ENCODE measurements at places on chromosomes 1 and 21.

DNA sequence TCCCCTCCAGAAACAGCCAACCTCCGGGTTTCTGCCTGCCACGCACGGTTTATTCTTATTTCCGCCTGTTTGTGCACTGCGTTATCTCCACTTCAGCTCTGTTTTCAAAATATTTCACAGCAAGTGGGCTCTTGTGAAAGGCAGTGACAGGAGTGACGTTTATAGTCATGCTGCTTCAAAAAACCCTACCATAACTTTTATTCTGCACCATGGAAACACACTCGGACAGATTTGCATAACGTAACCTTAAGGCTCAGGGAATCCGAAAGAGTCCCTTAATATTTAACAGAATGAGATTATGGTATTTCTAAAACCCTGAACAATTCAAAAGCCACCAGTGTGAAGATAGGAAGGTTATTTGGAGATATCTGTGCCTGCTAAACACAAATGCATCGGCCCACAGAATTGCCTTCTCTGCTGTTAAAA is 782 bp upstream of the SDE2 start:
- peak; percentile 63 for DNase-seq

DNA sequence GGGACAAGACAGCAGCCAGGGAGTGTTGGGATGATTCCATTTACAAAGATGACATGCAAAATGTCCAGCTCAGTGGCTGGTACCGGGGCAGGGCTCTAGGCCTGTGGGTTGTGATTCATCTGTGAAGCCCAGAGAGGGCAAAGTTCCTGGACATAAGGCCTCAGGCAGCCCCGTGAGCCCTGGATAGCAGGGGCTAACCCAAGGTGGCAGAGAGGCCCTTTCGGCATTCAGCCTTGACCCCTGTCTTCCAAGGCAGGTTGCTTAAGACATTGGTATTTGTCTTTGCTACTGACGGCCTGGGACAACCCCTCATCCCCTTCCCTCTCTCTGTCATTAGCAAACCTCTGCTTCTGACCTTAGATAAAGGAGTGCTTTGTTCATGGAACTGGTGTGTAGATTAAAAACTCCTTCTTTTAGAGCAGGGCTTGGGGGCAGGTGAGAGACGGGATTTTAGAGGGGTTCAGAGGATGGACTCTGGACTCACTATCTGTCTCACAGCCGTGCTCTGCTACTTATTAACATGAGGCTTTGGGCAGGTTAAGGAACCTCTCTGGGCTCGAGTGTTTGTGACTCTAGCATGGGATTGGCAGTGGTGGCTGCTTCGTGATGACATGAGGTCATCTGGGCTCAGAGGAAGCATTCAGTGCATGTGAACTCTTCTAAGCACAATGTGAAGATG is 36.3 kb downstream of the TMEM51 start:
- no peak for DNase-seq

DNA sequence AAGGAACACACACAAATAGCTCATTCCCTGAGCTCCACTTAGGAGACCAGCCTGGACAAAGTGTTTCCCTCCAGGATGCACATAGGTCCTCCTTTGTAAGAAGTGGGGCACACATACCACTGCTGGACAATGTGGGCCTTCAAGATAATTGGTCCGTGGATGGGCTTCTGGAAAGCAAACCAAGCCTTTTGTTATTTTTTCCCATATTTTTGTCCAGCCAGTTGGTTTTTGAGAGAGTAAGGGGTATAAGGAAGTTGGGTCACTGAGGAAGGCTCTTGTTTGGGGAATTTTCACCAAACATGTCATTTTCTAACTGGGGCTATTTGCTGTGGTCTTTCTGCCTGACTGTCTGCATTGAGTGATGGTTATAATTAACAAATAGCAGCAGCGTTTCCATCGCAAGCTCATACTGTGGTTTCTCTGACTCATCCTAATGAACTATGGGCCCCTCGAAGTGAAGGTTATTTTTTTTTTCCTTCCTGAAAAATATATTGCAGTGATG is 306.3 kb upstream of the DUSP10 start:
- no peak for DNase-seq

GRCh38 chr1:74964508-74965102 is 169.6 kb upstream of the LHX8 start:
- peak; percentile 4 for DNase-seq

DNA sequence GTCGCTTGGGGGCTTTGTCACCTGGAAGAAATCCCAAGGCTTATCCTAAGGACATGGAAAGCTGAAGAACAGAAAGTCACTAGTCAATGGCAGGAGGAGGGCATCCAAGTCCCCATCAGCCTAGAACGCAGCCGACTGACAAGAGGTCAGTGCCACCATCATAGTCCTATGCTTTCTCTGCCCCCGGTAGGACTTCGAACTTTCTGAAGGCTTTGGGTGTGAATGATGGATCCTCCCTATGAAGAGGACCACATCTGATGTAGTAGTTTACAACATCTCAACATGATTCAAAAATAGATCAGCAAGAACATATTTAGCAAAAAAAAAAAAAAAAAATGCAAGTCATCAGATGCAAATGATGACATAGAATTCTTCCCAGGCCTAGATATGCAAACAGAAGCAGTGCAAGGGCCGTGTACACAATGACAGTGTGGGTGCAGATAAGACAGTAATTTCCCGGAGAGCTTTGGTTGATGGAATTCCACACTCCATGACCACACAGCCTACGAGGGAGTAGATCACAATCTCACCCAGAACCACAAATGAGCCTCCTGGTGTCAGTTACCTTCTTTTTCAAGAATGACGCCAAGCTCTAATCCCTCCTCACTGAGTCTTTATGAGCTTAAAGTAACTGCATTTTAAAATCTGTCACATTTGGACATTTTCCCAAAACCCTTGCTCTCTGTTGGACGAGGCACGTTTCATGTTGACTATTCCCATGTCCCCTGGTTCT is 88.2 kb downstream of the PSMG1 start:
- DNase-seq, result no peak

GRCh38 chr1:246730839-246731238 is 6.6 kb downstream of the SCCPDH start:
- DNase-seq, result no peak

DNA sequence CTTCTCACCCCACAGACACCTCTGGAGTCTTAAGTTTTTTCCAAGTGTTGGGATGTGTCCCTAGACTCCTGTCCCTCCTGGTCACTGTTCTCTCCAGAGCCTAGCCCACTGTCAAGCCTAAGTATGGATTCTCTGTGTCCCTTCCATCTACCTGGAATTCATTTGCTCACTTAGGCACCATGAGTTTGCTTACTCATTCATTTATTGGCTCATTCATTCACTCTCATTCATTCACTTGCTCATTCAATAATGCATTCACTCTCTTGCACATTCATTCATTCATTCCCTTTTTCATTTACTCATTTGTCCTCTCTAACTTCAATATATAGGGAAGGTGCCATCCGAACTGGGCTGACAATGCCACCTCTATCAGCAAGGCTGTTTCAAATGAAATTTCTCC is 1.6 kb downstream of the S100A16 start:
- no peak for DNase-seq

DNA sequence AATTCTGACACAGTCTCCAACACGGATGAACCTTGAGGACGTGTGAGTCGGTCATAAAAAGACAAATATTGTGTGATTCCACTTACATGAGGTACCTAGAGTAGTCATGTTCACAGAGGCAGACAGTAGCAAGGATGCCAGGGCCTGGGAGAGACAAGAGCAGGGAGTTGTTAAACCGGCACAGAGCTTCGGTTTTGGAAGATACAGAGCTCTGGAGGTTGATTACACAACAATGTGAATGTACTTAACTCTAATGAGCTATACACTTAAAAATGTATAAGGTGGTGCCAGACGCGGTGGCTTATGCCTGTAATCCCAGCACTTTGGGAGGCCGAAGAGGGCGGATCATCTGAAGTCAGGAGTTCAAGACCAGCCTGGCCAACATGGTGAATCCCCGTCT is 37.8 kb upstream of the NEK2 start:
- no peak for DNase-seq

DNA sequence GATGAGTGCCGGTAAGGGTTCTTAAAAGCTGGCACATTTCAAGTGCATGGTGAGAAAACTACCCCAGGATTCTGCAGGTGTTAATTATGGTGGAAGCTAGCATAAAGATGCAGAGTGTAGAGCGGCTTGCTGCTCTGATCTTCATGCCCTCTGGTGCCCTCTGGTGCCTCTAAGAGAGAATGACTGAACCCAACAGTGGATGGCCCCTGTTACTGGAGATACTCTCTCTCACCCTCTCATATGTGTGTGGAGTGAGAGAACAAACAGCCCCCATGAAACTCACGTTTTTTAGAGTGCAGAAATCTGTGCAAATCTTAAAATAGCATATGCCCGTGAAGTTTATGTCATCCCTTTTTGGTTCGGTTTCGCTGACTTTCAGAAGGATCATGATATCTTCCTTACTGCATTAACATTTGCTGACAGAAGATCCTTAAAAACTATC is 90.0 kb downstream of the GRIK1 start:
- DNase-seq, result peak; percentile 66

- DNase-seq, result no peak
These were observed 141.7 kb downstream of the EIF4G3 start for GRCh38 chr1:21034725-21035628.

GRCh38 chr1:234611225-234611846 is 1.4 kb upstream of the IRF2BP2 start:
- peak; percentile 83 for DNase-seq

DNA sequence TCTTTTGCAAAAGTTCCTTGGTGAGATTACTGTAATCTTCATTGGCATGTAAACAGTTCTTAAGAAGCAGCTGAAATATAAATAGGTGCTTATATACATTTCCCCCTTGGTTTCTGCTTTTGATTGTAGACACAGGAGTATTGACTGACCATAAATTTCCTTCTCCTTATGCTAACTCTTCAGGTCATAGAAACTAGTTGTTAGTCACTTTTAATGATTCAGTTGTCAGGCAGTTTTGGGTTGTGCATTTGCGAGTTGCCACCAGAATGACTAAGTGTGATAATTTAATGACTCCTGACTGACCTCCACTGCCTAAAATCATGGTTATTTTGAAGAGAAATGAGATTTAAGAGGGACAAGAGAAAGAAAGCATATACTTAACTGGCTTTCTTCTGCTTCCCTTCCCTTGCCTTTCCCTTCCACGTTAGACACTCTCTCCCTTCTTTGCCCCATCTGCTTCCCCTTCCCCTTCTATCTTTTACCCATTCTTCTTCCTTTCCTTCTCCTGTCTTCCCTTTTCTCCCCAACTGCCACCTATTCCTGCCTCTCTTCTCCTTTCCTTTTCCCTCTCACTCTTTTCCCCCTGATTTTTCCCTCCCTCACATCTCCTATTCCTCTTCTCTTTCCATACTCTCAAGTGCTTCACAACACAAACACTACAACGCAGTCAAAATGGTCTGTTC is 12.3 kb downstream of the ZMPSTE24 start:
- peak; percentile 30 for DNase-seq

DNA sequence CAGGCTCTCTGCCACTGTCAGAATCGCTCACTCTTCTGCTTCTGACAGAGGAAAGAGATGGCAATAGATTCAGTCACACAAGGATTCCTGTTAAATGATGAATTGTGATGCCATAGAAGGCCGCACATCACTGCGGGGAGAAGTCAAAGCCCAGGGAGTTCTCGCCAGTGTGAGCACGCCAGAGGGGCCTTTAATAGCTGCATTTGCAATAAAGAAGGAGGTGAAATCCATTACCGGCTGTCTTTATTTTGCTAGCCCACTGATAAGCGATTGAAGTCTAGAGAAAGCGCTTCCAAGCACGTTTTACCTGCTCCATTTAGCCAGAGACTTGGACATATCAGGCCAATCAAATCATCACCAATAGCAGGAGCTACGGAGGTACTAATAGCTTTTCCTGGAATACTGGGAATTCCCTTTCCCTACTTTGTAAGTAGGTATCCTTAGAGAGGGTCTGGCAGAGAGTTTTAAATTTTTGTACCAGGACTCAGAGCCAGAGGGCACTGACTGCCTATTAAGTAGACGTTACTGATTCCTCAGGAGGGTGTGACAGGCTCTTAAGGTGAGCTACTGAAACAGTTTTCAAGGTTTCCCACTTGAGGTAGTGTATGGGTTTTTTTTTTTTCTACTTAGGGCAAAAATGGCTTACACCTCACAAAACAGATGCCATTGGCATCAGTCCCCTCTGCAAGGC is 10.2 kb upstream of the TARBP1 start:
- no peak for DNase-seq

DNA sequence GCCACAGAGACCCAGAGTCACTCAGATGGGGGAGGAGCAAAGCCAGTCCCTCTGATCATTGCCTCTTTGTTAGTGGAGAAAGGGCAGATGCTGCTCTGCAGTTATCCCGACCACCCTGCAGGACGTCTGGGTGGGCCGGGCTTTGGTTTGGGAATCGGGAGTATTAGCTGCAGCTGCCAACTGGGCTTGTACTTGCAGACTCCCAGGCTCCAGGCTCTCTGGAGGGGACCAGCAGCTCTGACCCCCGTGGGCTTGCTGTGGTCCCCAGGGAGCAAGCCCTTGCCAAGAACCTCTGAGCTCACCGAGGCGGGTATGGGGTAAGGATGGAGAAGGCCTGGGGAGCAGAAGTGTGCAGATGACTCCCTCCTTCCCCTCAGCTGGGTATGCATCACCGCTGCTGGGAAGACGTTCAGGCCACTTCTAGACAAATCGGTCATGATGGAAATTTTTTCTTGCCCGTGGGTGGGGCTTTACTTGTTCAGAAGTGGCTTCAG is 21.6 kb downstream of the MAPKAPK2 start:
- DNase-seq, result peak; percentile 84

GRCh38 chr1:47676311-47677054 is 238.6 kb downstream of the FOXD2 start:
- no peak for DNase-seq

GRCh38 chr1:223651291-223651991 is 14.1 kb downstream of the CAPN8 start:
- no peak for DNase-seq

GRCh38 chr1:2847086-2847985 is 45.8 kb upstream of the TTC34 start:
- DNase-seq, result no peak

- peak; percentile 1 for DNase-seq
These were observed 337.0 kb downstream of the MATN1 start for GRCh38 chr1:30386156-30386926.

DNA sequence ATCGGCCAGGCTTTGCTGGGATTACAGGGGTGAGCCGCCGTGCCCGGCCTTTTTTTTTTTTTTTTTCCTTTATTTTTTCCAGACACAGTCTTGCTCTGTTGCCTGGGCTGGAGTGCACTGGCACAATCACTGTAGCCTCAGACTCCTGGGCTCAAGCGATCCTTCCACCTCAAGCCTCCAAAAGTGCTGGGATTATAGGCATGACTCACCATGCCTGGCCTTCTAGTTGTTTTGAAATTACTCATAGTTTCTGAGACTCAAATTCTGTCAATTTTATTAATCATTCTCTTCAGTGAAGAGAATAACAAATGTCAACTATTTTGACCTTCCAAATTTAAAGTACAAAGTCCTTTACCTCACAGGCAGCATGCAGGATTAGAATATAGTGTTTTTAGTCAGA is 374.5 kb downstream of the PLA2G4A start:
- no peak for DNase-seq

DNA sequence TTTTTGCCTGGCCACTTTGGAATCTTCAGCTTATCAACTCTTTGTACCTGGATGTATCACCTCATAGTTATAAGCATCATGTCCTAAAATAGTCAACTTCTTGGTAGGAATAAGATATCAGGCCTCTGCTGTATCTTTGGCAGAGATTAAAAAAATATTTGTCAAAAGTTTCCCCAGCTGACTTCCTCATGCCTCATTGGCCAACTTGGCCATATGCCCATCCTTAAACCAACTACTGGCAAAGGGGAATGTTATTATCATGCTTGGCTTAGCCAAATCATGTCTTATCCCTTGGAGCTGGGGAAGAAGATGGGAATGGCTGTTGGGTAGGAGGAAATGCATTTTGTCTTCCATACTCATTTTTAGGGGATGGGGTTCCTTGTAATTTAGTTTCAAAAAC is 23.4 kb downstream of the NFASC start:
- no peak for DNase-seq

Measured in activated naive CD4-positive, alpha-beta T cell treated with anti-CD3 and anti-CD28 coated beads for 36 hours (primary cell).